Activated CD4-positive, alpha-beta T cell treated with anti-CD3 and anti-CD28 coated beads, Interleukin-2, Interleukin-6, amounts not matched to agents 100 ng/mL and 50 ng/mL, durations not matched to agents 16 hours and 8 hours (primary cell): ENCODE measurements at places on chromosomes 4 and X.

DNA sequence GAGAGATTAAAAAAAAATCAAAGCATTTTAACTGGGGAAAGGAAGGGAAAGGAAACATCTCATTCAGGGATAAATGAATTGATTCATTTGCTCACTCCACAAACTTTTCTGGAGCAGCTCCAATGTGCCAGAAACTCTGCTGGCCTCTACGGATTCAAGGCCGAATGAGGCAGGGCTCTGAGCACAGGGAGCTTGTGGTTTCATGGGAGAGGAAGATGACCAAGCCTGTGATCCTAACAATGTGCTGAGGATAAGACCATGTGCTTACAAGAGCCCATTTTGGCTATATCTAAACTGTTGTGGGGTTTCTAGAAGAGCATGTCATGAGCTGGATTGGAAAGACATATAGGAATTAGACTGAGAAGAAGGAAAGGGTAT lies 137.5 kb downstream of the ZNF674 start:
- DNase-seq, result no peak

DNA sequence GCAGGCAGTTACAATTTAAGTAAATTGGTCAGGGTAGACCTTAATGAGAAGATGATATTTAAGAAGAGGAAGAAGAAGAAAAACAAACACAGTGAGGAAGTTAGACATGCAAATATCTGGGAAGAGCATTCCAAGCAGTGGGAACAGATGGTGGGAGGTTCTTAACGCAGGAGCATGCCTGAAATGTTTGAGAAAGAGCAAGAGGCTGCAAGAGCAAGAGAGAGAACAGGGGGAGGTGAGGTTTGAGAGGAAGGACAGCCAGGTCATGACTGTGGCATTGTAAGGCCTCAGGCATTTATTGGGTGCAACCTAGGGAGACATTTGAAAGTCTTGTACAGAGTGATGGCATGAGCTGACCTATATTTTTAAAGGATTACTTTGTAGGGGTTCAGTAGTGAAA lies 136.0 kb downstream of the UGT8 start:
- DNase-seq, result no peak

GRCh38 chrX:119573840-119574393 lies 446 bp upstream of the UBE2A start:
- peak; percentile 20 for DNase-seq

- no peak for DNase-seq
Observed at GRCh38 chr4:1194010-1194900, 21.9 kb upstream of the SPON2 start.

DNA sequence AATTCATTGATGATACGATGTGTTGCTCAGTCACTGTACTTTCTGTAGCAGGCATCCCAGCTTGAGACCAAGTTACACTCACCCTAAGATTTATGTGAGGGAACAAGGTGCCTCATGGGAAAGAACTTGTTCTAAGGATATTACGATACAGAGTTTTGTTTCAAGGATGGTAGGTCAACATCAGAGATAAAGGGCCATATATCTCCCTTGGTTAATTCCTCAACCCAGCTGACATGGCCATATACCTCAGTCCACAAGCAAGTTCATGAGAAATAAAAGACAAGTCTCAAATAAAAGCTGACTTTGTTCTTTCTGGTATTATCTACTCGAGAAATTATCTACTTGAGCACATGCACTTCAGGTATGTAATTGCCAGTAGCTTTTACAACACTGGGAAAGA lies 1535.9 kb upstream of the IGFBP7 start:
- no peak for DNase-seq
